ENCODE measurements at places on chromosomes 1 and 21. TPM values are rescaled to one million over a fixed set of nuclear protein-coding genes. Genes with fewer than 3 reads are reported as not detected.

DNA sequence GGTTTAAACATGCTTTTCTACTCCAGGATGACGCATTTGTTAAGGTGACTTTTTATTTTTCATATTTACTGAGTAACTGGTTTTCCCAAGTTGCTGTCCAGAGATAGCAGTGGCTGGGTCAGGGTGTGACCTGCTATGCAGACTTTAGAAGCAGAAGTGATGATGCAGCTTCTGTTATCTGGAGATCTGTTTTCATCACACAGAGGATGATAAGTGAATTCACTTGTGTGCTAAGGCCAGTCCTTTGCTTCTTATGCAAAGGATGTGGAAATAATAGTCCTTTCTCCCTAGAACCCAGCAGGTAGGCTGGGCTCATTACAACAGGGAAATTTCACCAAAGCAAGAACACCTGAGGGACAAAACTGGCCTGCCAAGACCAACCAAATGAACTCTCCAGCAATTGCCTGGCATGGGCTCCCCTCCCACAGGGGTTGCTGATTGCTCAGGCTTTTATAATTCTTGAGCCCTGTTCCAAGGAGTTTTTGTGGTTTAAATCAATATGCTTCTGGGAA lies 97.8 kb upstream of the LPGAT1 start:
- no peaks in the 10 kb centered on the region for H3K27me3 ChIP-seq
- no peaks in the 10 kb centered on the region for H3K36me3 ChIP-seq
- H3K27ac ChIP-seq = 0 out of 2 replicates have a peak overlapping the region, but pooled peaks have one; percentile 10
- H3K4me3 ChIP-seq = no peak overlapping the region
- DNase-seq = no peak

DNA sequence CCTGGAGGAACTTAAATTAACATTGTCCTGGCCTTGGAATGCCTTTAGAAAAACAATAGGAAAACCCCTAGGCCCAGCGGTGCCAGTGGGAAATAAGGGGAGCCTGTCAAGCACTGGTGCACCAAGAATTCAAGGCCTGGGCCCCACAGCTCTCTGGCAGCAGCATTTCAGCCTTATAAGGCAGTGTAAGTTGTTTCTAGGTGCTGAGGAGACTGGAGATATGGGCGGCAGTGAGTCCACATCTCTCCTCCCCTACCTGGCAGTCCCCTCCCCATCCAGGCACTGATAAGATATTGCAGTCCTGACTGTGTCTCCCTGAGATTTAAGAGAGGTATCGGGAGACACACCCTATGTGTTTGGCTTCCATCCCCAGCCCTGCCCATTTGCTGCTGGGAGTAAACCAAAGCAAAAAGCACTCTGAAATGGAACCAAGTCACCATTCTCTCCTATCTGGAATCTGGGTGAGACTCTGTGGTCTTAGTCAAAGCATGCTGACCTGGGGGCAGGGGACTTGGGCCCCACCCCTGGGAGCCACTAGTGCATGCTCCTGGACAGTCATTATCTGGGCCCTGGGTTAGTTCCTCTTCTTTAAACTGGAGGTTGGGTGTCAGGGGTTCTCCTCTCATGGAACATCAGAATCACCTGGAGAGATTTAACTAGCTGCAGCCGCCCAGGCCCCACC lies 30.5 kb downstream of the DEGS1 start:
- H3K36me3 ChIP-seq = no peaks in the 10 kb centered on the region
- no peak overlapping the region for H3K4me3 ChIP-seq
- peak; percentile 44 for DNase-seq
- no peaks in the 10 kb centered on the region for H3K27me3 ChIP-seq
- peaks cover 15% of the 10 kb centered on the region for H3K4me1 ChIP-seq

DNA sequence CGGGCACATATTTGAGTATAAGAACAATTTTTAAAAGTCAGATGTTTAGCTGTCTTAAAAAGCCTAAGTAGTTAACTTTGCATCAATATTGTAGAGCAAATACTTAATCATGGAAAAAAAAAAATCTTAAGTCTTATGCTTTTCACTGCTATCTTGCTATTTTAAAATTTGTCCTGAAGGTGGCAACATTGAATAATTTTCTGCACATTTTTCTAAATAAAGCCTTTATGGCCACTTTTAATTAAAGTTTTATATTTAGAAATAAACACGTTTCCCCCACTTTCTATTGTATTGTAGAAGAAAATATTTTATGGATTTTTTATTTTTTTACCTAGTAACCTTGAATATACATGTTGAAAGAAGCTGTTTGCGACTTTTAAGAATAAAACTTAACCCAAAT lies 198.8 kb downstream of the AMY1C start:
- no peak overlapping the region for H3K4me3 ChIP-seq
- no peak for DNase-seq
- no peaks in the 10 kb centered on the region for H3K36me3 ChIP-seq
- H3K27me3 ChIP-seq = no peaks in the 10 kb centered on the region
- no peak overlapping the region for H3K27ac ChIP-seq

The KRTAP10-5 gene
- 0.08 TPM for polyA plus RNA-seq

The FMO2 gene
- polyA plus RNA-seq = not detected

The GJA8 gene
- polyA plus RNA-seq = not detected

The REN gene
- polyA plus RNA-seq = 0.05 TPM
